Fibroblast of skin of left biceps (primary cell): ENCODE measurements at places on chromosomes 3 and 15.

- no peak for DNase-seq
Measured at GRCh38 chr3:134652886-134653630, 2.2 kb upstream of the KY start.

DNA sequence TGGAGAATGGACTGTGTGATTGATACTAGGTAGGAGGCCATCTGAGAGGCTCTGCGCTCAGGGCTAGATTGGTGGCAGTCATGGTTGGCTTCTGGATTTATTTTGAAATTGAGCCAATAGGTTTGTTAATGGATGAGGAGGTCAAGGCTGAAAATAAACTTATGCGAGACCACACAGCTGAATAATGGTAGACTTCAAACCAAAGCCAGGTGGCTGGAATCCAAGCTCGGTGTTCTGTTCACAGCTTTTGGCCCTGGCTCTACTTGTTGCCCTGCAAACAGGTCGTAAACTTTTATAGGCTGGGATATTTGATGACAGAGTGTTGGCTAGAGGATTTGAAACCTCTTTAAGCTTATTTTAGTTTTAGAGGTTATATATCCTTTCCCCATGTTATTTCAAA lies 160.4 kb downstream of the CHL1 start:
- no peak for DNase-seq

- no peak for DNase-seq
Measured at GRCh38 chr3:102098130-102098885, 249.0 kb downstream of the NFKBIZ start.

GRCh38 chr15:24146251-24146650 lies 459.1 kb upstream of the NDN start:
- DNase-seq: no peak

DNA sequence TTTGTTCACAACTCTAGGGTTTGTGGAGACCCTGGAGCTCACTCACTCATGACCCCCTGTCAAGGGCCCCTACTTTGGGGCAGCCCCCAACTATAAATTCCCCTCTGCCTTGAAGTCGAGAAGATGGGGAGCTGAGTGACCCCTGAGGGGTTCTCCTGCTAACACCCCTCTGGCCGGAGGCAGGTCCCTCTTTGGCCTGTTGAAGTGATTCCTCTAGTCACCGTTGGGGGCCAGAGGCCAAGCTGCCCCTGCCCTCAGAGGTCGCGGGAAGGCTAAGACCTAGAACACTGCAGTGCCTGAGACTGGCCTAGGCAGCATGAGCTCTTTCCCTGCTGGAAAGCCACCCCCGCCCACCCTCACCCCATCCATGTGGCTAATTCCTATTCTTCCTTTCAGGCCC lies 15.4 kb upstream of the SKOR1 start:
- no peak for DNase-seq

DNA sequence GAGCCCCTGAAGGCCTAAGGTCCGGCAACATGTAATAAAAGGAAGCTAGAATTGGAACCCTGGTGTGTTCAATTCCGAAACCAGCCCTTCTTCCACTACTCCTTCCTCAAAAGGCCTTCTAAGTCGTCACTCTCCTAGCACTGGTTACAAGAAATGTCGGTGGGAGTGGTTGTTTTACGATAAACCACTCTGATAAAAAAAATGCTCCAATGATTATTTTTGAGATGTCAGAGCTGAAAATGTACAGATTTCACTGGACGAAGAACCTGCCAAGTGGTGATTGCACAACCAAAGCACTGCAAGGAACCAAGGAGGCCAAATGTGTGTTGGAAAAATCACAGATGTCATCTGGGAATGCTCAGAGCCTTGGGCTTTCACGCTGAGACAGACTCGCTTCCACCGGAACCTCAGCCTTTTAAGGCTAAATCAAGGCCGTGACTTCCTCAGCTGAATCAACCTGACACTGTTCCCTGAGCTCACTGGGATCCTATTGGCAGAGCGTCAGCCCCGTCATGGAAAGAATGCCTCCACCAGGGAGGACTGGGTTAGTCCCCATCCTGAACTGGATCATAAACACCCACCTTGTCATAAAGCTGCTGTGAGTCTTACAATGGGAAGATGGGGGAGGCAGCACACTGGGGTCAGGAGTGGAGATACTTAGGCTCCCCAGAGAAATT lies 108.1 kb upstream of the THBS1 start:
- DNase-seq: peak; percentile 95

DNA sequence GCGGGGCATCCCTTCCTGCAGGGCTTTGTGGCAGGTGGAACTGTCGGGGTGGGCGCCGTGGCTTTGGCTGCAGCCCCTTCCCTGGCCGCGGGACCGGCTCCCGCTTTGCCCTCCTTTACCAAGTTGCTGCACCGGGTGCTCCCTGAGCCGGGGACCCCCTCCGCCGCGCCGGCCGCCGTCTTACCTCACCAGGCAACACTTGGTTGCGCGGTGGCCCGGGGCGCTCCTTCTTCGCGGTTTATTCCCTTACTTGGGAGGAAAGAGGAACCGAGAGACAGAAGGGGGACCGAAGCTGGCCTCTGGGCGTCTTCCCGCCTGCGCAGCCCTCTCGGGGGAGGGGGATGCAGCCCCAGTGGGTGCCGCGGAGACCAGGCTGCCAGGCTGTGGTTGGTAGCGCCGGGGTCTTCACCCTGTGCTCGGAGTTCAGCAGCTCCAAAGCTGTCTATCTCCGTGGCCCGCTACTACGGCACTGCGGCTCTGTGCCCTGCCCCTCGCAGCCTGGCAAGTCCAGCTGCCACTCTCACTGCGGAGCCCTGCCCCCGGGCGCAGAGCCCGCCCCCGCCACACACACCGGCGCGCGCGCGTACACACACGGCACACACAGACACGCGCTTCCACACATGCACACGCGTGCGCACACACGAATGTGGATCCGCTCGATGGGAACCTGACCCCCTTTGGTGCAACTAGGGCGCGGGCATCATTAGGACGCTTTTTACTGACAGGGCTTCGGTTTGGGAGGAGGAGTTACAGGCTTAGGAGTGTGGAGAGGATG lies at the start of gene DGKG:
TSS of gene DGKG (minus strand) at position 473 of the 775 bp plus-strand sequence. CDS start 41,775 bp downstream, outside the sequence.
- no peak for DNase-seq

GRCh38 chr15:53520996-53521395 lies 238.5 kb downstream of the WDR72 start:
- DNase-seq: no peak

GRCh38 chr3:125141596-125142419 lies 70.7 kb downstream of the SLC12A8 start:
- DNase-seq: no peak

DNA sequence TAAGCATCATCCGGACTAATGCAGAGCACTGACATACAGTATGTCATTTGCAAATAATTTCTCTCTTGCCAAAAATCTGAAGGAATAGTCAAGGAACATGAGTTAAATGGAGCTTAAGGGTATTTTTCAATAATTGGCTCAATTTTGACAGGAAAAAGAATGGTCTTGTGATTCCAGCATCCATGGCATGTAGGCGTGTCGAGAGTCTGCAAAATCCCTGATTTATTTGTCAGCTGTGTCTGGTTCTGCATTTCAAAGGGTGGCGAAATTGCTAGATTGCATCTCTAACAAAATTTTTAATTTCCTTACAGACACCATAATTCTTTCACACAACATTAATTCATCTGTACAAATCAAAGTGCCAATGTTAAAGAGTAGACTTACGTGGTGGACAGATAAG lies 65.4 kb upstream of the TBC1D23 start:
- no peak for DNase-seq

GRCh38 chr15:77541421-77542181 lies 91.1 kb downstream of the LINGO1 start:
- no peak for DNase-seq
